ENCODE measurements at places on chromosomes 7 and 10. TPM values are rescaled to one million over a fixed set of nuclear protein-coding genes. Genes with fewer than 3 reads are reported as not detected.

The INSYN2A gene
- total RNA-seq, result 1.7 TPM

The MCM10 gene
- 5.0 TPM for total RNA-seq

GRCh38 chr10:78626471-78626870 is 442.3 kb upstream of the ZMIZ1 start:
- no peak for DNase-seq

- no peak for DNase-seq
These were observed 105.1 kb downstream of the NRP1 start for GRCh38 chr10:33229252-33229948.

- DNase-seq, result no peak
These were observed 196.5 kb upstream of the DGKB start for GRCh38 chr7:15099074-15099473.

DNA sequence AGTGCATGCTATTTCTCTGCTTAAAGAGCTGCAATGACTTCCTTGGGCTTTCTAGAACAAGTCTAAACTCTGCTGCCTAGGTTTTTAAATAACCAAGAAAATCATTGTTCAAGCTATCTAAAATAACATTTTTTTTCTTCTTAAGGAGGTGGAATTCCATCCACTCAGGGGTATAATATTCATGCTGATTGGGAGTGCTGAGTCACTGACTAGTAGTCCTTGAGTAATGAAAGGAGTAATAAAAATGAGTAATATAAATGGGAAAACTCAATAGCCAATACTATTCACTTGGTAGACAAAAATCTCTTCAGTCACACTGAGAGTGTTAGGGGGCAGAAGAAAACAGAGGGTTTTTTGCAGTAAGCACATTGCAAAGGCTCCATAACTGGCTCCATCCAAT is 72.0 kb downstream of the GFRA1 start:
- no peak for DNase-seq

- no peak for DNase-seq
These were observed 39.6 kb downstream of the JAZF1 start for GRCh38 chr7:28140979-28141378.

DNA sequence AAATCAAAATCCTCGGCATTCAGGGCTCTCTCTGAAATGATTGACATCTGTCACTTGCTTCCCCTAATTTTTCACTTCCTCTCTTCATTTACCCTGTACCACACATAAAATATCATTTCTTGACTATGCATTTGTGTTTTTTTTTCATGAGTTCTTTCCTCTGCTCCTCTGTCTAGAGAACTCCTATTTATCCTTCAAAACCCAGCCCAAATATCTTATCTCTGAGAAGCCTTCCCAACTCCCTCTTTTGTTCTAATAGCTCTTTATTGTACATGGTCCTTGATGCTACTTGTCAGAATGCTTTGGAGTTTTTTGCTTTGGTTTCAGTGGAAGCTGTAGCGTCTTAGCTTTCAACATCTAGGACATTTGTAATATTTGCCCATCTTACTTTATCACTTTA is 190.2 kb upstream of the CTBP2 start:
- no peak for DNase-seq

DNA sequence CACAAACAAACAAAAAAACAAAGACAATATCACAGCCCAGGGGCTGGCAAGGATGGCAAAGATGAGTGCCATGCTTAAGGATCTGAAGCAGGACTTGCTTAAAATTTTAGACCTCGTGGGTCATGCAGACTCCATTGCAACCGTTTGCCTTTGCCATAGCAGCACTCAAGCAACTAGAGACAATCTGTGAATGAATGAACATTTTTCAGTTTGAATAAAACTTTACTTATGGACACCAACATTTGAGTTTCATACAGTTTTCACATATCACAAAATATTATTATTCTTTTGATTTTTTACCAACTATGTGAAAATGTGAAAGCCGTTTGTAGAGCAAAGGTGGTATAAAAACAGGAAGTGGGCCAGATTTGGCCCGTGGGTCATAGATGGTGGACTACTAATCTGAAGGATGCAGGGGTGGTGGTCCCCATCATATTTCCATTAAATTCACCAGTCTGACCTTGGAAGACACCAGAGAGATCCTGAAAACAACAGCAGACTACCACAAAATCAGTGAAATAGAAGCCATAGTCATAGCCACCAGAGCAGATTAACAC is 8.3 kb upstream of the RBM17 start:
- no peak for DNase-seq

DNA sequence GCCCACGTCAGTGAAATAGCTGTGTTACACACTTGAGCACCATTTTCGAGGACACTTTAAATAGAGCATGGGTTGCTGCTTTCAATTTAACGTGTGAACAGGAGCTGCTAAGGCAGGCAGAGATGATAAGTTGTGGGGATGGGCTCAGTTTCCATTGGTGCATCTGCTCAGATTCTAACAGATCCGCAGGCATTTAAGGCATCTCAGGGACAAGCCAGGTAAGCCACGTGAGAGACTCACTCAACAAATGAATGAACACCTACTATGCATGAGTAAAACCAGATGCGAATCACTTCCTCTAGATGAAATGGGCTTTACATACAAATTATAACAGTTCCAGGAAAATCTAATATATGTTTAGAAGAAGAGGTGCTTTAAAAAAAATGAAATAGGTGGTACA is 34.6 kb downstream of the PLXNA4 start:
- no peak for DNase-seq

- no peak for DNase-seq
These were observed 288.8 kb downstream of the USP6NL start for GRCh38 chr10:11322698-11323097.

GRCh38 chr10:47268696-47269095 is 31.3 kb upstream of the GDF10 start:
- DNase-seq, result no peak

- DNase-seq, result no peak
These were observed 341.7 kb downstream of the DNAJB6 start for GRCh38 chr7:157678501-157678900.

DNA sequence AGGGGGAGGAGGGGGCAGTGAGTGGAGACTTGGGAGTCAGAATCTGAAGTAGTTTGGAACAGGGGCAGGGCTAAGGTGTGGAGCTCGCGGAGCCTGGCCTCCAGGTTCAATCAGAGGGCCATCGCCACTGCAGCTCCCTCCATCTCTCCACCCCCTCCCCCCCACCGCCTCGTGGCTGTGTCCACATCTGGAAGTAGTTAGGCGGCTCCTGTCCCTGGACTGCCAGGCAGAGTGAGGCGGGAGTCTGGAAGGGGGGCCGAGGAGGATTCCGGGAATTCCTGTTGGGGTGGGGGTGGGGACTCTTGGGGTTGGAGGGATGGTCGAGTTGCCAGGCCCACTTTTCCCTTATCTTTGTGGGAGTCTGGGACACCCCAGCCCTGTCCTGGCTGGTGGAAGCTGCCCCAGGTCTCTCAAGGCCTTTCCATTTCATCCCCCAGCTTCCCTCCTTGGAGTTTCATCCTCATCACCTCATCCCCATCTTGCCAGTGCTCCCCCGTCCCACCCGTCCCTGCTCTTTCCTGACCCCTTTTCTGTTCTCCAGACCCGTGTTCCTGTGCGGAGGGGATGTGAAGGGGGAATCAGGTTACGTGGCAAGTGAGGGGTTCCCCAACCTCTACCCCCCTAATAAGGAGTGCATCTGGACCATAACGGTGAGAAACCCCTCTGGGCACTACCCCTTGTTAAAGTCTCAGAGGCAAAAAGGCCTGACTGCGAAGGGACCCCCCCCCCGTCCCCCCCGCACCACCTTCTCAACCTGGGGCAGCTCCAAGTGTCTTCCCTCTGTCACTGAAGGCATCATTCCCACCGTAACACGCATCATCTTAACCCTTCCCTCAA is 944 bp downstream of the PCOLCE start:
- DNase-seq, result no peak
